ENCODE measurements at places on chromosomes 16 and 17. TPM values are rescaled to one million over a fixed set of nuclear protein-coding genes. Genes with fewer than 3 reads are reported as not detected.

ZNF23 gene
- total RNA-seq, result 13.4 TPM

GFER gene
- total RNA-seq, result 41.8 TPM

USP43 gene
- 2.8 TPM for total RNA-seq

GRCh38 chr16:66502020-66502913, 47.7 kb downstream of the TK2 start:
- DNase-seq, result no peak

DNA sequence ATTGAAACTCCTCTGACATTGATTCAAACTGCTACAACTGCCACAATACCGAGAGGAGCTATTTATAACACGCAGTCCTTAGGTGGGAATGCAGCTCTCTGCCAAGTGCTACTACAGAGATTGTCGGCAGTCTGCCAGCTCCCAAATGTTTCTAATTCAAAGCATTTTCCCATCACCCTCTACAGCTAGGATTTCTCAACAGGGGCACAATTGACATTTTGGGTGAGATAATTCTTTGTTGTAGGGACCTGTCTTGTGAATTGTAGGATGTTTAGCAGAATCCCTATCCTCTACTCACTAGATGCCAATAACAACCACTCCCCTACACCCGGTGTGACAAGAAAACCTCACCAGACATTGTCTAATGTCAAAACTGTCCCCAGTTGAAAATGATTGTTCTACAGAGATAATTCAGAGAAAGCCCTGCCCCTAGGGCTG, 7.8 kb upstream of the N4BP1 start:
- DNase-seq, result peak; percentile 84

DNA sequence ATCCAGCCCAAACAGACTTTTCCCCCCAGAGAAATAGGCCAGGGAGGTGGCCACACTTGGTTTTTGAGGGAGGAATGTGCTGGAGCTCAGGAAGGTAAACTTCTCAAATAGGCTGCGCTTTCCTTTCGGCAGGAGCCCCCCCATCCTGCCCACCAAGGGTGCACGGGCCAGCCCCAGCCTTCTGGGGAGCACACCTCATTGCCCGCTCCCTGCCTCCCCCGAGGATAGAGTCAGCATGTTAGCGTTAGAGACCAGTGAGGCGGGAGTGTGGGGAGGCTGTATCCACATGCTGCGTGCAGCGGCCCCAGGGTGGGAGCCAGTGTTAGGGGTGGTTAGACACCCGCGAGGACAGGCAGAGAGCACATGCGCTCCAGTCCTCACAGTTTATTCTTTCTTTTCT, 42.3 kb downstream of the PIPOX start:
- no peak for DNase-seq

GRCh38 chr16:57802341-57803133, at the start of gene KIFC3:
TSS of gene KIFC3 (minus strand) at chr16:57802491. CDS start at chr16:57798243, 4,248 bp downstream.
- peak; percentile 30 for DNase-seq

DNA sequence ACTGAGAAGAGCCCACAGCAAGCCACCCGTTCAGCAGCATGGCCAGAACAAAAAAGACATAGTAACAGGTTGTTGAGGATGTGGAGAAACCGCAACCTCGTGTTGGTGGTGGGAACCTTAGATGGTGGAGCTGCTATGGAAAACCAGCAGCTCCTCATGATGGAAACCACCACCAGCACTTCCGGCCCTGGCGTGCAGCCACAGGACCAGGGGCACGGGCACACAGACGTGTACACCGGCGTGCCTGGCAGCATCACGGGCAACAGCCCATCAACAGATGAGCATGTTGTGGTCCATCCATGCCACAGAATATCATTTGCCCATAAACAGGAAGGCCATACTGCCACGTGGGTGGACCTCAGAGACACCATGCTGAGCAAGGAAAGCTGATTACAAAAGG, 11.9 kb downstream of the CTU2 start:
- DNase-seq, result no peak

DNA sequence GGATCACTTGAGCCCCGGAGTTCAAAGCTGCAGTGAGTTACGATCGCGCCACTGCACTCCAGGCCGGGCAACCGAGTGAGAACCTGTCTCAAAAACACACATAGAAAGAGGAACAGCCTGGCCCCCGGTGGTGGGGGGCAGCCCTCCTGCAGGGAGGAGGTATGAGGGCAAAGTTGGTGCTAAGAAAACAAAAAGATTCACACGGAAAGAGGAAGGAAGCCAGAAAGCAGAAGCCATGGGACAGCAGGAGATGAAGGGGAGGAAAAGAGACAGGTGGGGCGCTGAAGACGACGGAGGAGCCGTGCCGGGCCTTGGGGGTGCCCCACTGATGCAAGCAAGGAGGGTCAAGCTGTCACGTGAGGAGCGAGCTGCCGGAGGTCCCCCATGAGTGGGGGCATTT, 8.2 kb upstream of the C16orf74 start:
- DNase-seq, result no peak

All from G401 (cell line).